ENCODE measurements at places on chromosomes 4 and X.

DNA sequence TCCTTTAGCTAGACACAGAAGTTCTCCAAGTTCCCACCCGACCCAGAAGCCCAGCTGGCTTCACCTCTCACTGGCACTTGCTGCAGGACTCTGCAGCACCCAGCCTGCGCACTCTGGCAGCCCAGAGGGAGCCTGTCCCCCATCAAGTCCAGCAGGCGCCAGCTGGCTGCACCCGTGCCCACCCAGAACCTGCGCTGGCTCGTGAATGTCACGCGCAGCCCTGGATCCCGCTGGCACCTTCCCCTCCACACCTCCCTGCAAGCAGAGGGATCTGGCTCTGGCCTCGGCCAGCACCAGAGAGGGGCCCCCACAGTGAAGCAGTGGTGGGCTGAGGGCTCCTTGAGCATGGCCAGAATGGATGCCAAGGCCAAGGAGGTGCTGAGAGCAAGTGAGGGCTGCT, 187.6 kb upstream of the HAND2 start:
- no peak for DNase-seq

DNA sequence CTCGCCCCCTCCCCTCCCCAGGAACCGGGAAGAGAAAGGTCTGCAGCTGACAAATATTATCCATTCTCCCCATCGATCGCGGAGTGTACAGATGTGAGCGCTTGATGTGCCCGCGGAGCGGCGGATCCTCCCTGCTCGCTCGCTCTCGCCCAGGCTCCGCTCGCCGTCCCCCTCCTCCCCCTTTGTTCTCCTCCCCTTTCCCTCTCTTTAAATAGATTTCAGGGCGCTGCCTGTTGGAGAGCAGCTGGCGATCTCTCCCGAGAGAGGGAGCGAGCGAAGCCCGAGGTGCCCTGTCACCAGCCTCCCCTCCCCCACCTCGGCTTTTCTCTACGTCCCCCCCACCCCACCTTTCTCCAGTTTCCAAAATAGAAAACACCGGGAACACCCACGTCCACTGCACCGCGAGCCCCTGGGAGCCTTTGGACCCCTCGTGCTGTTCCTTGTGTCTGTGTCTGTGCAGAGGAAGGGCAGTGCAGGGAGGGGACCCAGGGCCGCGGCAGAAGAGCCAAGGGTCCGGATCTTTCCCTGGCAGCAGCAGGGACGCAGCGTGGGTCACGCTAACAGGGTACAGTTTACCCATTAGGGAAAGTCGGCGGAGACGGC, 56.6 kb upstream of the BCOR start:
- no peak for DNase-seq

GRCh38 chr4:2793586-2794485, 951 bp downstream of the SH3BP2 start:
- DNase-seq: no peak

DNA sequence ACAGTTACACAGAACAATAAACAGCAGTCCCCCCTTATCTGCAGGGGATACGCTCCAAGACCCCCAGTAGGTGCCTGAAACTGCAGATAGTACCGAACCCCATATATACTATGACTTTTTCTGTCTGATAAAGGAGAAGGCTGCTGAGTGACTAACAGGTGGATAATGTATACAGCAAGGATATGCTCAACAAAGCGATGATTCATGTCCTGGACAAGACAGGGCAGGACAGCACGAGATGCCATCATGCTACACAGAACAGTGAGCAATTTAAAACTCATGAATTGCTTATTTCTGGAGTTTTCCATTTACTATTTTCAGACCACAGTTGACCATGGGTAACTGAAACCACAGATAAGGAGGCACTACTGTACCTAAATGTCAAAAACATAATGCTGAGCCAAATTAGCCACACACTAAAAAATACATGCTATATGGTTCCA, 76.1 kb downstream of the MANBA start:
- no peak for DNase-seq

DNA sequence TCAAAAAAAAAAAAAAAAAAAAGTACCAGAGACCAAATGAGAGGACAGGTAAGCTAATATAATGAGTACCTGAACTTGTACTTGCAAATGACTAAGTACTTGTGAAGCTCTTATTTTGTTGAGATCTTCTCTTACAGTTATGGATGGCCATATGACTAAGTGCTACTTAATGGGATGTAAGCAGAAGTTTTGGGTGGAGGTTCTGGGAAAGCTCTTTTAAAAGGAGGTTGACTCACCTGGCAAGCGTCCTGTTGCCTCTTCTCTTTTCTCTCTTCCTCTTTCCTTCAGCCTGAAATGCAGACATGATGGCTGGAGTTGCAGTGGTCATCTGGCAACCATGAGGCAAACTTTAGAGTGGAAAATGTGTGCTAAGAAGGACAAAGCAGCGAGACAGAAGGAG, 36.9 kb upstream of the MED14 start:
- no peak for DNase-seq

DNA sequence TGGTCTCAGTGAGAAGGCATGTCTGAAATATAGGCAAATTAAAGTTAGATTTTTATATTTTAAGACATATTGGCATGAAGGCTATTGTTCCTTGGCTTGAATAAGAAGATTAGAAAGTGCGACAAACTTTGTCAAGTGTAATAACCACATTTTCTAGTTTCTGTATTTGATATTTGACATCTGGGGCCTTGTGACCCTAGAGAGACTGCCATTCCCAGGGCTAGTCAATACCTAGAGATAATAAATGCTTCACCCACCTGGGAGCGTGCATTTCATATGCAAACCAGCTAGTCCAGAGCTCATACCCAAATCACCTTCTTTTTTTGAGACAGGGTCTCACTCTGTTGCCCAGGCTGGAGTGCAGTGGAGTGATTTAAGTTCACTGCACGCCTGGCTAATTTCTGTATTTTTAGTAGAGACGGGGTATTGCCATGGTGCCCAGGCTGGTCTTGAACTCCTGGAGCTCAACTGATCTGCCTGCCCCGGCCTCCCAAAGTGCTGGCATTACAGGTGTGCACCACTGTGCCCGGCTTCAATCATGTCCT, 62.6 kb downstream of the COQ2 start:
- no peak for DNase-seq

- DNase-seq: no peak
Measured at GRCh38 chr4:94400191-94400590, 51.6 kb upstream of the PDLIM5 start.

DNA sequence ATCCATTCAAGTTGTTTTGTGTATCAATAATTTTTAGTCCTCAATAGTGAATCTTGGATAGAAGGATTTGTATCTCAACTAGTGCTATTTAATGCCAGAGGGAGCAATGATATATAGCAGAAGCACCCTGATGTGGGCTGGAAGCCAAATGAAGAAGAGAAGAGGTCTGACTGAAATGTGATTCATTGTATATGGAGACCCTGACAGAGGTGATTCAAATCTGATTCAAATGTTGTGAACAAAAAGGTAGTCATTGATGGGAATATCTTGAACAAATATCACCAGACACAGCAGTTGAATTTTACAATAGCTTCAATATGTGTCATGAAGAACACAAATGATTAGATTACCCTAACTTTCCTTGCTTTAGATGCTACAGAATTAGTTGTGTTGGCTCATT, 27.5 kb upstream of the SULT1B1 start:
- no peak for DNase-seq

DNA sequence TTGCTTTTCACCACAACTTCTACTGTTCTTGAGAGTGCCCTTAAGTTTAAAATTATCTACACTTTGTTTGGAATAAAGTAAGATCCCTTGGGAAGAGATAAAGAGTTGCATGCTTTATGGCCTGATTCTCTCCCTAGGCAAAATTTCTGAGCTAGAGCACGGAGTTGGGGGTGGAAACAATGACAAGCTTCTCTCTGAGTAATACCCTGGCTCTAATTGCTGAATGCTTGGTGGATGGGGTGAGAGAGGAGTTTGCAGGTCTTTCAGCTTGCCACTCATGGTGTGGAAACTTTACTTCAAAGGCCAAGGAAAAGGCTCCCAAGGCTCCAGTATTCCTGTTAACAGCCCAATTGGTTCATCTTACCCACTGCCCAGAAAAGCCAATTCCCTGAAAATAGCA, 26.1 kb upstream of the PRDM8 start:
- no peak for DNase-seq

DNA sequence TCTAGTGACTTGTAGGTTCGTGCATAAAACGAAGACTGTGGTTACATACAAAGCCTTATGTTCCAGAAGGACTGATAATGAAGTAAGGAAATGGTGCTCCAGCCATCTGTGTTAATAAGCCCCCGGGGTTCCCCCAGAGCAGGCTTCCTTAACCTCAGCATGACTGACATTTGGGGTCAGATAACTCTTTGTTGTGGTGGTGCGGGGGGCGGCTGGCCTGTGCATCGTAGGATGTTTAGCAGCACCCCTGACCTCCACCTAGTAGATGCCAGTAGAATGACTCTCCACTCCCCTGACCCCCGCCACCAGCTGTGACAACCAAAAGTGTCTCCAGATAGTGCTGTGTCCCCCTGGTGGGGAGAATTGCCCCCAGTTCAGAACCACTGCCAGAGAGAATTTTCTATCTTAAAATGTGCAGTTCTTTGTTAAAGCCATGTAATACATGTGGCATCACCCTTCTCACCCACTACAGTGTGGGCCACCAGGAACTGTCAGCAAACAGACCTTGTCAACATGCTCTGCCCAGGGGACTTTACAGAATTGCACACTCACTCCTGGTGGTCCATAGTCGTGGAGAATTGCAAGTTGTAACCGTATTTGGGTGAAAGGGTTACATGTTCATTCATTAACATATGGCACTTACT, 7.5 kb downstream of the SH3KBP1 start:
- no peak for DNase-seq

DNA sequence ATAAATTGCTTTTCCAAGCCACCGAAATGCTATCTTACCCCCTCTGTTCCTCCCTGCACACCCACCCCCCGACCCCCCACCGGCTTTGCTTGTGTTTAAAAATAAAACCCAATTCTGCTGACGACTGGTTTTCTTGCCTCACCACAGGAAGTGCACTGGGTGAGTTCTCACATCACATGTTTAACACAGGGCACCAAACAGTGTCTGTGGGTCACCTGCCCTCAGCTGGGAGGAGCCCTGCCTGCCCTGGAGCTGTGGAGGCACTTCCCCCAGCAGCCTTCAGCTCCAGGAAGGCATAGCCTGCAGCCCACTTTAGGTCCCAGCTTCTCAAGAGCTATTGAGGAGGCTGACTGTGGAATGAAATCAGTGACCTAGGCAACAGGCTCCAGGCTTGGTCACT, 8.8 kb downstream of the TMEM255A start:
- no peak for DNase-seq

GRCh38 chrX:154298312-154298711, 2.7 kb downstream of the TKTL1 start:
- no peak for DNase-seq

- DNase-seq: no peak
Measured at GRCh38 chr4:40205259-40206198, 8.7 kb downstream of the RHOH start.

DNA sequence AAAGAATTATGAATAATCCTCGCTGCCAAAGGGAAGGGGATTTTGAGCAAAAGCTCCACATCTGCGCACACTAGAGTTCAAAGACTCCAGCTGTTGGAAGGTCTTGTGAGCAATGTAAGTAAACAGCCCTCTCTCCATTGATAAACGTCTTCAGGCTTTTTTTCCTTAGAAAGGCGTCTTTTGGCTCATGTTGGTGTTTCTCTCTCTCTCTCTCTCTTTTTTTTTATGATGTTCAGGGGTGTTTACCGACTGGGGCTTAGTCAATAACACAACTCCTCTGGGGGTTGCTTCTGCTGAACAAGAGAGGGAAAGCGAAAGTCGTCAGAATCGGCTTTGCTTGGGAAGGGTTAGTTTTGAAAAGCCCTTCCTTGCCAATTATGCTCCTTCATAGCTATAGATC, 53.2 kb upstream of the C1QTNF7 start:
- peak; percentile 46 for DNase-seq

- peak; percentile 13 for DNase-seq
Measured at GRCh38 chr4:167622481-167623240, 388.4 kb upstream of the SPOCK3 start.

DNA sequence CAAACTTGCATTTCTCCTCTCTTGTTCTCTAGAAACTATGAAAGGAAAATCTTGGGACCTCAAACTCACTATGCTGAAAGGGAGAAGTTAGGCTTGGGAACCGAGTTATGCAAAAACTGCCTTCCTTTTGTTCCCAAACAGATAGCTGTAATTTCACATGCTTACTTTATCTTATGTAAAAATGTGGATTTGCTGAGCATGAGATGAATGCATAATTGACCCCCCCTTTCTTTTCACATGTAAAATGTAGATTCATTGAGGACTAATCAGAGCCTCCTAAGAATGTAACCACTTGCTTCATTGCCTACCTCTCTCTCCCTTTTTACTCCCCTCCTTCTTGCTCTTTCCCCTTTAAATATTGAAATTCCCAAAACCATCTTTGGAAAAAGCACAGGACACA, 18.0 kb downstream of the TBC1D9 start:
- DNase-seq: no peak

DNA sequence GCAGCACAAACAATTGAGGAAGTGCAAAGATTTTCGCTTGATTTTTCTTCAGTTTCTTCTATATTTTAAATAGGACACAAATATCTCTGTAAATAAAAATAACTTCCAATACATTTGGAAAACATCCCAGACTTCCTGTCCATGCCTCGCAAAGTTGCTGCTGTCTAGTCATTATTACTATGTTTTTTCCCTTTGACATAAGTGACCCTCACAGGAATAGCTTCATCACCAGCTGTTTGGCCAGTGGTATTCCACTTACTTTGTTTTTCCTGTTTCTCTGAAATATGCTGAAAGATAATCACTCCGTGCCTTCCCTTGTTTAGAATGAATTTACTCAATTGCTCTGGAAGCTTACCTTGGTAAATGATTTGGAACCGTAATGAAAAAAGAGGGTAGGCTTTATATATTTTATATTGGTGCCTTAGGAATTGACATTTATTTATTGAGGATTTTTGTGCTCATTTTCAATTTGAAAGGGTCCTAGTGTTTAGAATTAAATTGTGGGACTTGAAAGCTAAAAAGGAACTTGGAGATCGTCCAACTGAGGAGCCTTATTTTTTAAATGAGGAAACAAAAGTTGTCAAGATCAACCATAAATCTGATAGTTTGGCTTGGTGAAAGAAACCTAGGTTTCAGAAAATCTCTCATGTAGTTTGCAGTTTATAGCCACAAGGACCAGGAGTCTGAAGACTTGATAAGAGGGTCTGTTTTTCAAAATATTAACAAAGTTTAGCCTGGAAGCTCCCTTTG, 65.6 kb downstream of the CDKL5 start:
- DNase-seq: peak; percentile 1

- DNase-seq: no peak
Measured at GRCh38 chrX:35276115-35276514, 333.5 kb downstream of the FAM47B start.

GRCh38 chr4:62482355-62482754, 1282.2 kb downstream of the ADGRL3 start:
- DNase-seq: no peak

DNA sequence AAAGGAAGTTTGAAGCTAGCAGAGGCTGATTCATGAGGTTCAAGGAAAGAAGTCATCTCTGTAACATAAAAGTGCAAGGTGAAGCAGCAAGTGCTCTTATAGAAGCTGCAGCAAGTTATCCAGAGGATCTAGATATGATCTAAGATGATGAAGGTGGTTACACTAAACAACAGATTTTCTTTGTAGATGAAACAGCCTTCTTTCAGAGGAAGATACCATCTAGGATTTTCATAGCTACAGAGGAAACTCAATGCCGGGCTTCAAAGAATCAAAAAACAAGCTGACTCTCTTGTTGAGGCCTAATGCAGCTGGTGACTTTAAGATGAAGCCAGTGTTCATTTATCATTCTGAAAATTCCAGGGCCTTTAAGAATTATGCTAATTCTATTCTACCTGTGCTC, 28.8 kb downstream of the NR0B1 start:
- no peak for DNase-seq

All from smooth muscle cell of the brain vasculature (primary cell).